ENCODE measurements at places on chromosomes 11 and 22.

- no peak for DNase-seq
- peaks cover 62% of the 10 kb centered on the region for H3K36me3 ChIP-seq
- no peaks in the 10 kb centered on the region for H3K27me3 ChIP-seq
- no peak overlapping the region for H3K4me3 ChIP-seq
- H3K4me1 ChIP-seq = peaks cover 15% of the 10 kb centered on the region
Observed at GRCh38 chr11:680476-680875, 14.5 kb downstream of the DEAF1 start.

DNA sequence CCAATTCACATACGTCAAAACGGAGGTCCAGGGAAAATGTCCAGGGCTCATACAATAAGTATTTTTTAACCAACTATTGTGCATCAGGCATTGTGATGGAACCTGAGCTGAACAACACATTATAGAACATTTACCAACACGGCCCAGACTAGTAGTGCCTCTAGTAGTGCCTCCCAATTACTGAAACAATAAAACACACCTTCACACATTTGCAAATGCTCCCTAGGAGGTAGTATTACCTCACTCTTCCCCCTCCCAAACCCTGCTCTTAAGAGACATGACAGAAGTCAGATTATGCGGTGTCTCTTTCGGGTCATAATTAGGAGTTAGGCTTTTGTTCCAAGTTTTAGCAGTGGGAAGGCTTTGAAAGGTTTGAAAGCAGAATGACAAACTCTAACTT, 61.1 kb downstream of the PAK1 start:
- peak overlapping the region; percentile 65 for H3K4me3 ChIP-seq
- H3K36me3 ChIP-seq = no peaks in the 10 kb centered on the region
- H3K27me3 ChIP-seq = peaks cover 6% of the 10 kb centered on the region
- peaks cover 36% of the 10 kb centered on the region for H3K4me1 ChIP-seq
- H3K27ac ChIP-seq = no peak overlapping the region

- peak; percentile 12 for DNase-seq
- H3K27me3 ChIP-seq = peaks cover 7% of the 10 kb centered on the region
- H3K4me3 ChIP-seq = no peak overlapping the region
- H3K4me1 ChIP-seq = peaks cover 18% of the 10 kb centered on the region
- peak overlapping the region; percentile 76 for H3K27ac ChIP-seq
- H3K36me3 ChIP-seq = peaks cover 35% of the 10 kb centered on the region
Observed at GRCh38 chr11:32279672-32280071, 155.7 kb downstream of the WT1 start.

DNA sequence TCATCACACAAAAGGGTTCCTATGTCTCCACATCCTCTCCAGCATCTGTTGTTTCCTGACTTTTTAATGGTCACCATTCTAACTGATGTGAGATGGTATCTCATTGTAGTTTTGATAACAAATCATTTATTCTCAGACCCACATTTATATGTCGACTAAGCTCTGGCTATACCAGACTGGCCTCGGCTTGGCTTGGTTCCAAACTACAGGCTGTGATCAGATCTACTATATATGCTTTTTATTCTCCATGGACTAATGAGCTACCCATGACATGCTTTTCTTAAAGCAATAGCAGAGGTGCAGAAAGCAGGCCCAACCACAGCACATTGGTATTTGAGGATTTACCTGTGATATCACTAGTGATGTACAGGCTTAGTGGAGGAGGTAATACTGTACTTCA, 139.8 kb upstream of the PGR start:
- DNase-seq = no peak
- peaks cover 6% of the 10 kb centered on the region for H3K4me1 ChIP-seq
- H3K27me3 ChIP-seq = peaks cover 4% of the 10 kb centered on the region
- no peaks in the 10 kb centered on the region for H3K36me3 ChIP-seq

DNA sequence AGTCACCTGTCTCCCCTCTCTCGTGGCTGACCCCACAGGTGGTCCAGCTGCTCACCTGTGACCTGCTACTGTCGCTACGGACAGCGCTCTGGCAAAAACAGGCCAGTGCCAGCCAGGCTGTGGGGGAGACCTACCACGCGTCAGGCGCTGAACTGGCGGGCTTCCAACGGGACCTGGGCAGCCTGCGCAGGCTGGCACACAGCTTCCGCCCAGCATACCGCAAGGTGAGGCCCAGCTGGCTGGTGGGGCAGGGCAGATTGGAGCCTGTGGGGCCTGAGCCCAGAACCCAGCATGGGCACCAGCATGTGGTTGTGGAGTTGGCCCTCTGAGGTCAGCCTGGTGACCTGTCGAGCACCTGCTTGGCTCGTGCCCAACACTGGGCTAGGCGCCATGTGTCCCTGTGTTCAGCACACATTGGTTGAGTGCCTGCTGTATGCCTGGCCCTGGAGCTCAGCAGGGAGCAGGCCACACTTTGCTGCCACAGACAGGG, 11.9 kb downstream of the SHISA8 start:
- no peaks in the 10 kb centered on the region for H3K27me3 ChIP-seq
- no peak for DNase-seq
- H3K4me1 ChIP-seq = peaks cover 7% of the 10 kb centered on the region
- H3K36me3 ChIP-seq = peaks cover 18% of the 10 kb centered on the region

DNA sequence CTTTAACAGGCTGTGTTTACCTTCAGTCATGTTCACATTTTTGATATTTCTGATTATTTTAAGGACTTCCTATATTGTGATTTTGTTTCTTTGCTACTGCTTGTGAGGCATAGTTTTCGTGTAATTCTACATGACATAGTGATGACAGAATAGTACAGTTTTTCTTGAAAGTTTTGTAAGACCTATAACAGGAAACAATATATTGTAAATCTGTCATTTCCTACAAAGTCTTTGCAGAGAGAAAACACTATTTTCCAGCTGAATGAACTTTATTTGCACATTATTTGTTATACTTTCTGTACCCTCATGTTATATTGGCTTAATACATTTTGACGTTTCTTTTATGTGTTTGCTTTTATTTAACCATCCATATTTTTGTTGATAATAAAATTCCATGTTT, 191.1 kb downstream of the TMEM135 start:
- no peak overlapping the region for H3K27ac ChIP-seq
- H3K27me3 ChIP-seq = no peaks in the 10 kb centered on the region
- H3K36me3 ChIP-seq = peaks cover 21% of the 10 kb centered on the region
- DNase-seq = no peak
- no peak overlapping the region for H3K4me3 ChIP-seq
